ENCODE measurements at places on chromosomes 12 and 14. TPM values are rescaled to one million over a fixed set of nuclear protein-coding genes. Genes with fewer than 3 reads are reported as not detected.

GRCh38 chr12:104422441-104422840 lies 34.3 kb upstream of the CHST11 start:
- no peak overlapping the region for H3K4me3 ChIP-seq
- no peak for DNase-seq
- no peaks in the 10 kb centered on the region for H3K36me3 ChIP-seq
- H3K27me3 ChIP-seq, result peaks cover 4% of the 10 kb centered on the region
- H3K27ac ChIP-seq, result no peak overlapping the region

GRCh38 chr12:130281153-130281799 lies 56.4 kb upstream of the PIWIL1 start:
- H3K27me3 ChIP-seq, result no peaks in the 10 kb centered on the region
- no peak overlapping the region for H3K27ac ChIP-seq
- DNase-seq, result no peak

Gene TMEM233
- not detected for polyA plus RNA-seq

Gene SOCS4
- polyA plus RNA-seq, result 10.7 TPM

DNA sequence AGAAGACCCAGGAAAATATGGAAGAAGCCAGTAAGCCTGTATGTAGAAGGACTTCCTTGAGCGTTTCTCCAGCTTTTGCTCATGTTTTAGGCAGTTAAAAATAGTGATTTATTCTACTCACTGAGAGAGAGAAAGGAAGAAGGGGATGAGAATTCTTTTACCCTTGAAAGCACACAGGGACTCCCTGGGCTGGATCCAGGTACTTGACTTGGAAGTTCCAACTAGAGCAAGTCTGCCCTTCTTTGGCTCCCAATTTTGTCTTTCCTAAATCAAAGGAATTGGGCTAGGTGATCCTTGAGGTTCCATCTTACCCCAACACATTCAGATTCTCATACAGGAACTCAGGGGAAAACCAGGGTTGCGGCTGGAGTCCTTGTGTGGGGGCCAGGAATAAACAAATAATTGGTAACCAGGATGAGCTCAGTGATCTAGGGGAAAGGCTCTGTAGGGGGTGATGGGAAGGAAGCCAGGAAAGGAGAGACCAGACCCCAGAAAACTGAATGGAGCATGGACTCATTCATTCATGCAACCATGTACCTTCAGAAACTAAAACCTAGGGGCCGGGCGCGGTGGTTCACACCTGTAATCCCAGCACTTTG lies 11.5 kb upstream of the ITGA5 start:
- H3K27me3 ChIP-seq, result no peaks in the 10 kb centered on the region
- H3K4me1 ChIP-seq, result peaks cover 45% of the 10 kb centered on the region
- H3K27ac ChIP-seq, result no peak overlapping the region
- DNase-seq, result no peak

Gene GPD1
- polyA plus RNA-seq, result 0.22 TPM

Gene AQP6
- polyA plus RNA-seq, result 0.57 TPM

- DNase-seq, result no peak
- no peaks in the 10 kb centered on the region for H3K36me3 ChIP-seq
- H3K4me3 ChIP-seq, result no peak overlapping the region
- H3K27ac ChIP-seq, result no peak overlapping the region
- H3K27me3 ChIP-seq, result peaks cover 10% of the 10 kb centered on the region
- H3K4me1 ChIP-seq, result peaks cover 8% of the 10 kb centered on the region
These were observed 36.5 kb downstream of the CMKLR1 start for GRCh38 chr12:108302403-108303311.

Gene DBX2
- not detected for polyA plus RNA-seq

- H3K4me3 ChIP-seq, result no peak overlapping the region
- DNase-seq, result no peak
- H3K27me3 ChIP-seq, result no peaks in the 10 kb centered on the region
- H3K27ac ChIP-seq, result no peak overlapping the region
- peaks cover 13% of the 10 kb centered on the region for H3K4me1 ChIP-seq
These were observed 38.9 kb downstream of the NELL2 start for GRCh38 chr12:44837114-44837755.

GRCh38 chr14:75811136-75811829 lies 150.2 kb downstream of the TTLL5 start:
- H3K4me3 ChIP-seq, result no peak overlapping the region
- no peak overlapping the region for H3K27ac ChIP-seq
- peaks cover 11% of the 10 kb centered on the region for H3K4me1 ChIP-seq
- no peaks in the 10 kb centered on the region for H3K36me3 ChIP-seq
- DNase-seq, result no peak

Gene TULP3
- 16.6 TPM for polyA plus RNA-seq

DNA sequence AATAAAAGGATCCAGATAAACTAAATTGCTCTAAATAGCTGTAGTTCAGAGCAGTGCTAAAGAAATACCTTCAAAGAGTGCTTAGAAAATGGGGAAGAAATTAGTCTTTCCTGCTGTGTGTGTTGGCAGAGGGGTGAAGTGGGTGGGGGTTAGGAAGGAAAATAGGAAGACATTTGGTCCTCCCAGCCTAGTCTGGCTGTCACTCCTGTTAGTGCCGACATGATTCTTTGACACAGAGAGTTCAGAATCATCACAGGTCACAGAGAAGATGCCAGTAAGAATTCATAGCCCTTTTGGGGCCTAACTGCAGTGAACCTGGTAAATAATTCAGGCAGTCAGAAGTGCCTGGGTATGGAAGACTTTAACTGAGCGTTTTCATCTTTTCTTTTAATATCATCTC lies 74.8 kb downstream of the FLRT2 start:
- no peak overlapping the region for H3K27ac ChIP-seq
- no peaks in the 10 kb centered on the region for H3K27me3 ChIP-seq
- H3K4me3 ChIP-seq, result no peak overlapping the region
- DNase-seq, result no peak

- no peak overlapping the region for H3K27ac ChIP-seq
- no peaks in the 10 kb centered on the region for H3K27me3 ChIP-seq
- H3K4me3 ChIP-seq, result no peak overlapping the region
- peaks cover 24% of the 10 kb centered on the region for H3K4me1 ChIP-seq
- H3K36me3 ChIP-seq, result no peaks in the 10 kb centered on the region
These were observed 264.3 kb downstream of the AKAP6 start for GRCh38 chr14:32593290-32593942.

GRCh38 chr12:29253906-29254625 lies 105.0 kb downstream of the FAR2 start:
- no peak for DNase-seq
- no peaks in the 10 kb centered on the region for H3K27me3 ChIP-seq
- H3K27ac ChIP-seq, result no peak overlapping the region

DNA sequence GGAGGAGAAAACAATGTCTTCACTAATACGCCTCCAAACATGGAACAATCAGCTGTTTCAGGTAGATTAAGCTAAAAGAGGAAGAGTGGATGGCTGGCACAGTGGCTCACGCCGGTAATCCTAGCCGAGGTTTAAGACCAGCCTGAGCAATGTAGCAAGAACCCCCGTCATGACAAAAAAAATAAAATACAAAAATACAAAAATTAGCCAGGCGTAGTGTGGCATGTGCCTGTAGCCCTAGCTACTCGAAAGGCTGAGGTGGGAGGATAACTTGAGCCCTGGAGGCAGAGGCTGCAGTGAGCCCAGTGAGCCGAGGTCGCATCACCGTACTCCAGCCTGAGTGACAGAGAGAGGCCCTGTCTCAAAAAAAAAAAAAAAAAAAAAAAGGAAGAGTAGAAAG lies 1.2 kb upstream of the MED13L start:
- peaks cover 6% of the 10 kb centered on the region for H3K4me1 ChIP-seq
- no peak for DNase-seq
- no peak overlapping the region for H3K27ac ChIP-seq
- H3K27me3 ChIP-seq, result no peaks in the 10 kb centered on the region
- H3K4me3 ChIP-seq, result no peak overlapping the region
- no peaks in the 10 kb centered on the region for H3K36me3 ChIP-seq

Gene TBX3
- polyA plus RNA-seq, result 5.3 TPM

DNA sequence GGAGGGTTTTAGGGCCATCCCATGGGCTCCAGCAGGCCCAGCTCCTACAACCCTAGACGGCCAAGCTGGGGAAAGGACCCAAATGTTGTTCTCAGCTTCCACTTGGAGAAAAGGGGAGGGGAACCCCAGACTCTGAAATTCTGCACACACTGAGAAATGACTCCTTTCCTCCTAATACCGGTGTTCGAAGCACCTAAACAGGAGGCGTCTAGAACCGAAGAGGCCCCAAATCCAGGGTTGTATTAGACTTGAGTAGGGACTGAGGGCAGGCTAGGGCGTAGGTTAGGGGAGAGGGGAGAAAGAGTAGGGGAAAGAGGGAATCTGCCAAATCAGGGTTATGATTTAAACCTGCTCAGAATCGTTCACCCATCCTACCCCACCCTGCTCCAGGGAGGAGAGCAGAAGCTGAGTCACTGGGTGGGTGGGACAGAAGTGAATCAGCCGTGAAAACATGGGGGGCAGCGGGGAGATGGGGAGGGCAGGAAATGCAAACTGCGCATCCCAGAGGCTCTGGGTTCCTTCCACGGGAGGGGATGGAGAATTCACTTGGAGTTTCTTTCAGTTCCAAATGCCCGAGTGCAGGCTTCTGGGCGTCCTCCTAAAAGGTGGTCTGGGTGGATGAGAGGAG lies 1.0 kb downstream of the IGFBP6 start:
- H3K36me3 ChIP-seq, result no peaks in the 10 kb centered on the region
- H3K27me3 ChIP-seq, result no peaks in the 10 kb centered on the region
- H3K4me1 ChIP-seq, result peaks cover 32% of the 10 kb centered on the region

GRCh38 chr14:49550286-49551184 lies 35.6 kb downstream of the RPS29 start:
- H3K27ac ChIP-seq, result no peak overlapping the region
- no peaks in the 10 kb centered on the region for H3K27me3 ChIP-seq
- H3K36me3 ChIP-seq, result no peaks in the 10 kb centered on the region
- H3K4me3 ChIP-seq, result no peak overlapping the region
- DNase-seq, result no peak

- H3K27ac ChIP-seq, result no peak overlapping the region
- H3K4me1 ChIP-seq, result peaks cover 35% of the 10 kb centered on the region
- H3K27me3 ChIP-seq, result no peaks in the 10 kb centered on the region
- H3K4me3 ChIP-seq, result no peak overlapping the region
These were observed 22.1 kb downstream of the EIF5 start for GRCh38 chr14:103356024-103356682.

Data from keratinocyte (primary cell).